Occipital lobe (tissue), 3 donors: ENCODE measurements at places on chromosomes 7 and 10.

- DNase-seq = no peak
Observed at GRCh38 chr7:11297764-11298163, 324.1 kb downstream of the PHF14 start.

- DNase-seq = no peak
Observed at GRCh38 chr7:68407460-68407859, 1190.8 kb upstream of the AUTS2 start.

DNA sequence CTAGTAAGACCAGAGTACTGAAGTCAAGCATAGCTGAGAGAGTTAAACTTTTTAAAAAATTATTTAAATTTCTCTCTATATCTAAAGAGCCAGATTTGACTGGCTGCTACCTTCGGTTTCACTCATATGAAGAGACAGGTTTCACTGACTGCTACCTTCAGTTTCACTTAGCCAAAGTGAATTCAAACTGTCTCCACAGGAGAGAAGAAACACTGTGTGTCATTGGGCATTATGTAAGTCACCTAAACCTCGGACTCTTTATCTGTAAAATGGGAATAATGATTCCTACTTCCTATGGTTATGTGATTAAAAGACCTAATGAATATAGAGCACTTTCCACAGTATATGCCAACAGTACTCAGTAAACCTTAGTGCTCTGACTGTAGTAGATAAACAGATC is 41.6 kb upstream of the MET start:
- no peak for DNase-seq

- DNase-seq = no peak
Observed at GRCh38 chr10:69842020-69842419, 40.3 kb downstream of the COL13A1 start.

DNA sequence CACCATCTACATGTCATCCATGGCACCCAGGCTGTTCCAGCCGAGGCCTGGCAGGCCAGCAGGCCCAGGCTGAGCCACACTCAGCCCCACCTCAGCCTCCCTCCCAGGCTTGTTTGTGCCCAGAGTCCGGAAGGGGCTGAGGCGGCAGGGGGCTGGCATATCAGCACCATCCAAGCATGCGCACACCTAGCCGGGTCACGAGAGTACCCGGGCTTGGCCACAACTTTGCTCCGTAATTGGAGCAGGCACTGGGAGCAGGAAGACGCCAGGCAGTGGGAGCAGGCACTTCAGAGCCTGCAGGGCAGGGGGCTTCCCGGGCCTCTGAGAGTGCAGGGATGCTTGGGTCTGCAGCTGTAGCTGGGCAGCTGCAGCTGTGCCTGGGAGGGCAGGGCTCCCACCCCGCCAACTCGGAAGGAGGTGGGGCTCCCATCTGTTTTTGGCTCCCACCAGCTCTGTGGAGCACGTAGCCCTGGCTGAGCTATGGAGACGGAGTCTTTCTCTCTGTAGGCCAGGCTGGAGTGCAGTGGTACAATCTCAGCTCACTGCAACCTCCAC is 15.2 kb upstream of the TSPAN15 start:
- no peak for DNase-seq

GRCh38 chr7:77382532-77382931 is 33.6 kb downstream of the GSAP start:
- DNase-seq = no peak

DNA sequence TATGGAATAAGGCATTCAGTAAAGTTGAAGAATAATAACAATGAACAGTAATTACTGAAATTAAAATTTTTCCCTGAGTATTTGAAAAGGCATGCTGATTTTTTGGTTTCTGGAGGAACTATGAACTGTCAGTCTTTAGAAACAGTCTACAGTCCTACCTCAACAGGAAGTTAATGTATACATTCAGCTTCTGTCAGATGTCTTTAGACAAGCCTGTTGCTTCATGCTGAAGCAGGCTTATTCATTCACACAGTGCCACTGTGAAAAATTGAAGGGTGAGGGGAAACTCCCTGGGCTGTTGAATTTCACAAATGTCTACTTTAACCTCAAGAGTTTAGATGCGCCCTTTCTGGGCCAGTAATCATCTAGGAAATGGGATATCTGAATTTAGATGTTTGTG is 3.5 kb downstream of the NRF1 start:
- no peak for DNase-seq

- DNase-seq = no peak
Observed at GRCh38 chr7:104906556-104906955, 107.4 kb upstream of the KMT2E start.

GRCh38 chr7:134071355-134072331 is 55.5 kb upstream of the LRGUK start:
- no peak for DNase-seq

DNA sequence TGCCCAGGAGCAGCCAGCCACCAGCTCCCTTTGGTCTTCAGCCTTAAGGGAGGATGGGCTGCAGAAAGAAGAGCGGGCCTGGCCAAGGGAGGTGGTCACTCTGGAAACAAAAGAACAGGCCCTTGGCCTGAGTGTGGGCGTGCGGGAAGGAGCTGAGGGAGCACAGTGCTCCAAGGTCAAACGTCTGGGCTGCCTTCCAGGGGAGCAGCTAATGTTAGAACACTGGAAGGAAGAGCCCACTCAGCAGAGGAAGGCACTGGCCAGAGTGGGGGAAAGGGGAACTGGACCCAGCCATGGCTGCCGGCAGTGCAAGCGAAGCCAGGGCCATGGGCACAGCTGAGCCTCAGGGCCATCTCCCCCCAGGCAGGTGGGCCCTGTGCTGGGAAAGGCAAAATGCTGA is 42.7 kb downstream of the FAM53B start:
- DNase-seq = no peak

DNA sequence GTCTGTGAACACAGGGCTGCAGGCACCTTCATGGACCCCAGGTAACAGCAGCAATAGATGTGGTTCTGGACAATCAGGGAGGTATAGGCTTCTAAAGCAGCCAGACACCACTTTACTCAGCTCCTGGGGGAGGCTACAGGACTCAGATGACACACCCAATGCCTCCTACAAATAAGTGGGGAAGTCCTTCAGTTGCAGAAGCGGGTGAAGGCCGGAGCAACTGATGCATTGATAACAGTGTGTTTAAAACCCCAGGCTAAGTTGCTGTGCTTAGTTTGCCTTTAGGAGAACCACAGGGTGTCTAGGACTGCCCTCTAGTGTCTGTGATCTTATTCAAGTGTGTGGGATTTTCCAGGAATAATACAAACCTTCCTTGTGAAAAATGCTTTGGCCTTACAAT is 5.9 kb upstream of the ITGA8 start:
- DNase-seq = no peak

GRCh38 chr7:111931958-111932357 is 274.2 kb downstream of the DOCK4 start:
- DNase-seq = no peak

DNA sequence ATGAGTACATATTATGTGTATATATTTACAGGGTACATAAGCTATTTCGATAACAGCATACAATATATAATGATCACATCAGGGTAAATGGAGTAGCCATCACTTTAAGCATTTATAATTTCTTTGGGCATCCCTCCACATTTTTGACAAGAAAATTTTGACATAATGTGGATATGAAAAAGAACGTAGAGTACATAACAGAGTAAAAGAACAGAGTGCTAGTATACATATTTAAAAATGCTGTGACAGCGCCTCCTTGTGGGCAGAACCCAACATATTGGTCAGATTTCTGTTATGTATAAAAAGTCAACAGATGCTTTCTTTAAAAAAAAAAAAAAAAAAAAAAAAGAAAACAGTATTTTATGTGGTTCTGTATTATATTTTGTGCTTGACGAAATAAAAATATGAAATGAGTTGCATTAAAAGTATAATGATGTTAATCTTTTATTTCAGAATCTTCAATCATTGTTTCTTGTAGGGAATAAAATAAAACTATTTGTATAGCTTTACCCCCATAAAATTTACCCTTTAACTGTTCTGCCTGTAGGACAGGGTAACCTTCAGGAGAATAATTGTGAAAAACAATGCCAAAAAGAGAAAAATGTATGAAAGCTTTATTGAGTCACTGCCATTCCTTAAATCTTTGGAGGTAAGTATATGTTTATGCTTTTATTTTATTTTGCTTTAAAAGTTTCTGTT is 18.3 kb upstream of the HBP1 start:
- no peak for DNase-seq

- no peak for DNase-seq
Observed at GRCh38 chr10:97261183-97261582, 31.3 kb downstream of the ARHGAP19 start.

GRCh38 chr7:77910124-77910523 is 111.6 kb downstream of the PHTF2 start:
- DNase-seq = no peak

DNA sequence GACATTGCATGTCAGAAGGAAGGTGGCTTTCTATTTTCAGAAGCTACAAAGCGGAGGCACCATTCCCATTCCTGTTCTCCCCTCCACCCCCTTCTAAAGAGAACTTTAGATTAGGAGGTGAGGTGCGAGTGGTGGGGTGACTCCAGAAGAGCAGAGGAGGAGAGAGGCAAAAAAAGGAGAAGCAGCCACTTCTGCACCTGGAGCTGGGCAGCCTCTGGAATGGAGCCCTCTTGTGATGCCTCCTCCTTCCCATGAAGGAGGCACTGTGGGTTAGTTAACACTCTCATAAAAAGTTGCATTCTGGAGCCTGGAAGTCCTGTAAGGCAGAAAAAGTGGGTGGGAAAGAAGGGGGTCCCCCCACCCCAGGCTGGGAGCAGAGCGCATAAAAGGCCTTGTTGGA is 4.8 kb downstream of the PTF1A start:
- DNase-seq = no peak

- no peak for DNase-seq
Observed at GRCh38 chr10:90007226-90007625, 305.8 kb downstream of the KIF20B start.

DNA sequence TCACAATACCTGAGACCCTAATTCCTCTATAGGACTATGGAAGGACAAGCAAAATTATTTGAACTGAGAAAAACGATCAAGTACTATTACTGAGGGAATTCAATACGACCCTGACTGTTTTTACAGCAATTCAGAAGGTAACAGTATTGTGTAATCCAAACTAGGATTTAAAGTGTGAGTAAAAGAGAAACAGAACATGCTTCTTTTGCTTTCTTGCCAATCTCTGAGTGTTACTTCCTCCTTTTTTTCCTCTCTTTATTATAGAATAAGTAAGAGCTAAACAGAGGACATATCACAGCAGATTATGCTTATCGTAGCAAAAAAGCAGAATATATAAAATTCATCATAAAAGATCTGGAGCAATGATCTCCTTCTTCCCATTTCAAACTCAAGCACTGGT is 292.1 kb downstream of the THSD7A start:
- no peak for DNase-seq

GRCh38 chr10:114550756-114551635 is 107.1 kb downstream of the ABLIM1 start:
- DNase-seq = no peak

- DNase-seq = no peak
Observed at GRCh38 chr7:128757203-128757602, 18.0 kb downstream of the CALU start.

DNA sequence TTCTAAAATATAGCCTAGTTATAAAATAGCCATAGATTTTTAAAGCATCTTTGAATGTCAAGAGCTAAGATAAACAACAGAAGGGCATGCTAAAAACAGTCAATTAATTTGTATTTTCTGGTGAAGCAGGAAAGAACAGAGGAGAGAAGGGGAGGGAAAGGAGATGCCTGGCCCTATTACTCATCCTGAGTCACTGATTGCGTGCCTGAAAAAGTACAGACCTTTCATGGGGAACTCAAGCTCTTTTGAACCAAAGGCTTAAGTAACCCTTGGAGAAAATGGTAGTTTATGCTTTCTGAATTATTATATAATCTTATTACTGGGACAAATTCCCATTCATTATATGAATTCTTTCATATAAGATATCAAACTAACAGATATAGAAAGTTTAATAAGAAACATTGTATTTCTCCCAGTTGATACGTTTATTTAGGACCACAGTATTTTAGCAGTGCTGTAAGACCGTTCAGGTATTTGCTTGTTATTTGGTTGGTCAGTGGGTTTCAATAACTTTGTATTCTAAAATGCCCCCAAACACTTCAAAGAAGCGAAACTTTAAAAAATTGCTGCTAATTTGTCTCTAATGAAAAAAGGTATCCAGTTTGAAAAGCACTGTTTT is 151.3 kb downstream of the HGF start:
- no peak for DNase-seq

GRCh38 chr7:70240873-70241272 is 642.6 kb downstream of the AUTS2 start:
- no peak for DNase-seq

DNA sequence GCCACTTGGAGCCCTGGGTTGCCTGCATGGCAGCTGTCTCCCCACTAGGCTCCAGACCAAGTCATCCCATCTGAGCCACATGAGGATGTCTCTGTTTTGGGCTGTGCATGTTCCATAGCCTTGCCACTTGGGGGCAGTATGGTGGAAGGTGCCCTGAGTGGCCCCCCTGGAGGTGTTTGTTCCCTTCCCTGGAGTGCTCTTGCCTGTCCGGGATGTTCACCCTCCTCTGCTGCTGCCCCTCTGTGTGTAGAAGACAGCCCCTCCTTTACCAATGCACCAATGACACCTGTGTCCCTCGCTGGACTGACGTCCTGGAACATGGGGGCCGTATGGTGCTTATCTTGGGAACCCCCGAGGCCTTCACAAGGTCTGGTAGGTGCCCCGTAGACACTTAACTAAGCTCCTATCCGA is 100.2 kb downstream of the ACTR3B start:
- no peak for DNase-seq

- no peak for DNase-seq
Observed at GRCh38 chr10:93541402-93542357, 24.8 kb upstream of the FFAR4 start.

- peak; percentile 32 for DNase-seq
Observed at GRCh38 chr10:35347121-35347562, 10.8 kb downstream of the CCNY start.

- DNase-seq = peak; percentile 40
Observed at GRCh38 chr7:76304888-76305375, 2.5 kb downstream of the HSPB1 start.

GRCh38 chr7:128243273-128243672 is 2.2 kb downstream of the LEP start:
- no peak for DNase-seq

- no peak for DNase-seq
Observed at GRCh38 chr10:128631801-128632241, 505.6 kb upstream of the MKI67 start.

GRCh38 chr10:49177391-49178355 is 10.5 kb downstream of the TMEM273 start:
- peak; percentile 24 for DNase-seq

DNA sequence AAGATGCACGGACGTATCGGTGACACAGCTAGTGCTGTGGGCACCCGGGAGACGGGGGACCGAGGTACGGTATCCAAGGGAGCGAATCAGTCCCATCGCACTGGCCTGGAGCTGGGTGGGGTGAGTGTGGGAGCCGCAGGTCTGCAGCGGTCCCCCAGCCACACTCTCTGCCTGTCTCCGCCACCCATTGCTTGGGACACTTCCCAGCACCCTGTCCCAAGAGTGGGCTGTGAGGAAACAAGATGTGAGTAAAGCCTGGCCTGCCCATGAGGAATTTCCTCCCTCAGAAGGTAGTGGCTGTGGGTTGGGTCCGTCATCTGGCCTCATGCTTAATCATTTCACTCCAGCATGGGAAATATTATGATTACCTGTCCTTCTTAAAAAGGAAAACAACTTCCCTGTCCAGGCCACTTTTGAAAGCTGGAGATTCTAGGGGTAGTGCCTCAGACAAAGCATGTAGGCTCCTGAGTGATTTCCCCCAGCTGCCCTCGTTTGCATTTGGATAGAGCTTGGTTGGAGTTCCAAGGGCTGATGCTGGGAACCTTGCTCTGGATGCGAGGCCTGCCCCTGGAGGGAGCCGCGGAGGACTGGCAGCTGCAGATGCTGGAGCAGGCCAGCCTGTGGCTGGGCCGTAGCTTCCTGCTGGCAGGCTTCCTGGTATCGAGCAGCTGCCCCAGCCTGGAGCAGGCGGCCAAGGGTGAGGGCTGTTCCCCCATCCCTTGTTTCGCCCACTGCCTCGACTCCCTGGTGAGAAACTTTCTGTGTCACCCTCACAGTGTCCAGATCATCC is 6.2 kb upstream of the ACTR3C start:
- no peak for DNase-seq
